ENCODE measurements at places on chromosomes 2 and 18. TPM values are rescaled to one million over a fixed set of nuclear protein-coding genes. Genes with fewer than 3 reads are reported as not detected.

GRCh38 chr2:75607988-75608683 lies 38.4 kb upstream of the MRPL19 start:
- DNase-seq = no peak

The PRKAG3 gene
- not detected for total RNA-seq

DNA sequence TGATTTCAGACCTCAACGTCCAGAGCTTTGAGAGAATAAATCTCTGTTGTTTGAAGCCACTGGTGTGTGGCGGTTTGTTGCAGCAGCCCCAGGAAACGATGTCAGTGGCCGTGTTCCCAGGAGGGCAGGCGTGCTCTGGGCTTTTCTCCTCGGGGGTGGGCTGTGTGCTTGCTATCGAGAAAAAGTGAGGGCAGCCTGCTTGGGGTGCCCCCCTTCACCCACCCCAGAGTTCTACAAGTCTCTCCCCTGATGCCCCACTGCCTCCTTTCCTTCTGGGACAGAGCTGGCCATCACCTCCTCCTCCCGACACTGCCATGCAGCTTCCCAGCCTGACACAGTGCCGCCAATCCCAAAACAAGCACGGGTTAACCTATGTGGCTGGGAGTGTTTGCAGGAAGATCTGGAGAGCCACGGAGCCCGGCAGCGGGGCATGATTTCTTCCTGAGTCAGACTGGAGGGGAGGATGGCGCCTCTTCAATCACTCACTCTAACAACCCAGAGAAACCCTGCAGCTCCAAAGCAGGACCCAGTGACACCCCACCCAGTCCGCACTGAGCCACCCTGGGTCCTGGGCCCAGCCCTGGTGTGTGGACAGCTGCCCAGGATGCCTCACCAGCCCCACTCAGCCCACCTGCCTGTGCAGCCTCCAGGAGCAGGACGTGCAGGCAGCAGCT lies 213.7 kb upstream of the RAB6C start:
- no peak for DNase-seq

The BCL11A gene
- 128 TPM for total RNA-seq

- DNase-seq = no peak
Measured at GRCh38 chr2:104865096-104865470, 11.2 kb downstream of the POU3F3 start.

DNA sequence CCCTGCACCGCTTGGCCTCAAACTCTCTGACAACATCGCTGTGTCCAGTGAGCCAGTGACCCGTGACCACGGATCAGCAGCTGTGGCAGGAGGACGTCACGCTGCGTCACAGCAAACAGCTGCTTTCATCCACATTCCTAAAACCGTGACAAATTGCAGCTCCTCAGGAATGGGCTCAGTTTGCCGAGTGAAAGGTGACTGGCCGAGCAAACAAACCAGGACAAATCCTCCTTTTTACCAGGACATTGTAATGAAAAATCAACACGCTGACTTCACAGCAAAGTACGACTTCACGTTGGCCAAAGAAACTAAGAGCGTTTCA lies 57.6 kb downstream of the PXDN start:
- no peak for DNase-seq

- no peak for DNase-seq
Measured at GRCh38 chr18:7678389-7678788, 111.3 kb downstream of the PTPRM start.

- DNase-seq = no peak
Measured at GRCh38 chr2:171880774-171881173, 13.3 kb downstream of the SLC25A12 start.

The SLC9A2 gene
- 2.0 TPM for total RNA-seq

GRCh38 chr2:85838181-85838580 lies 50.6 kb downstream of the ST3GAL5 start:
- DNase-seq = no peak

DNA sequence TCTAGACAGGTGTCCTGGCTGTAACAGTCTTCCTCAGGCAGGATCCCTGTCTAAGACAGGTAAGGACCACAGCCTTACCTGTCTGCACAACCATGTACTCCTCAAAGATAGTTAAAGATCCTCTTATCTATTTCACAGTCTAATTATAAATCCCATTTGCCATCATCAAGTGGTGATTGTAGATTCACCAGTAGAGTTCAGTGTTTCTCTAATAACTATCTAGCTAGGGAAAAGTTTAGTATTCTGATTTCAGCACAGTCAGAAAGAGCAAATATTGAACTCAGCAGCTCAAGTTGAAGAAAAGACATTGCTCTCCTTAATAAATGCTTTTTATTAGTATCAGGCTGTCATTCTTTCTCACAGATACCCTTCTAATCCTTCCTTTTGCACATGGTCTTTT lies 1305.5 kb upstream of the NXPH2 start:
- no peak for DNase-seq

DNA sequence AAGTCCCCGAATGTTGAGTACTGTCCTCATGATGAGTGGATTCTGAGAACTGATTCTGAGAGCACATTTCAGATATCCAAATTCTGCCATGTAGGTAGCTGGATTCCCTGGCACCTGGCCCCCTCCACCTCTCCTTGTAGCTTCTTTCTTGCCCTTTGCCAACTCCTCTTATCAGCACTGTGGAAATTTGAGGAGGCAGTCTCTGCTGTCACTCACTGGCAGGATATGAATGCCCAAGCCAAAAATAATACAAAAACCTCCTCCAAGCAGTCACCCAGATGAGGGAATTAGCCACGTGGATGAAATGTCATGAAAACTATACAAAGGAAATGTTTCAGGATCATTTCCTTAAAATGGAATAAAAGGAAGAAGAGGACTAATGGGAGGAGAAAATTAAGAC lies 276.8 kb downstream of the SETBP1 start:
- no peak for DNase-seq

The PAIP2B gene
- total RNA-seq = 19.0 TPM

The MYL1 gene
- 3.3 TPM for total RNA-seq

DNA sequence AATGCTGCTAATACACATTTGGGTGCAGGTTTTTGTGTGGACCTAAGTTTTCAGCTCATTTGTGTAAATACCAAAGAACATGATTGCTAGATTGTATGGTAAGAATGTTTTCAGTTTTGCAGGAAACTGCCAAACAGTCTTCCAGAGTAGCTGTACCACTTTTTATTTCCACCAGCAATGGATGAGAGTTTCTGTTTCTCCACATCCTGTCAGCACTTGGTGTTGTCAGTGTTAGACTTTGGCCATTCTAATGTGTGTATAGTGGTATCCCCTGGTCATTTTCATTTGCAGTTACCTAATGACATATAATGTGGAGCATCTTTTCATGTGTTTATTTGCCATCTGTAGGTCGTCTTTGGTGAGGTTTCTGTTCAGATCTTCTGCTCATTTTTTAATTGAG lies 336.4 kb downstream of the GBX2 start:
- no peak for DNase-seq

The BOLL gene
- not detected for total RNA-seq

DNA sequence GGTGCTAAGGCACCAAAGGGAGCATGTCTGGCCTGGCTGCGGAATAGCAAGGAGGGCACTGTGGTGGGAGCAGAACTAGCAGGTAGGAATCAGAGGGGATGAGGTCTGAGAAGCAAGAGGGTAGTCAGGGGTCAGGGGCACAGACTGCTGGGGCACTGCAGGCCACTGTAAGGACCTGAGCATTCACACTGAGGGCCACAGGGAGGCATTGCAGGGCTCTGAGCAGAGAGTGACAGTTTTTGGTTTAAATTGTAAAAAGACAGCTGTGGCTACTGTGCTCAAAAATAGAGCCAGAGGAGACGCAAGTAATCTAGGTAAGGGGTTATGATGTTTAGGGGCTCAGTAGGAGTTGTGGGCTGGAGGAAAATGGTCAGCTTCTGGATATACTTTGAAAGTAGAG lies 41.5 kb downstream of the ARHGAP25 start:
- no peak for DNase-seq

The MEIS1 gene
- 20.7 TPM for total RNA-seq

The ATOH8 gene
- total RNA-seq = 3.0 TPM

DNA sequence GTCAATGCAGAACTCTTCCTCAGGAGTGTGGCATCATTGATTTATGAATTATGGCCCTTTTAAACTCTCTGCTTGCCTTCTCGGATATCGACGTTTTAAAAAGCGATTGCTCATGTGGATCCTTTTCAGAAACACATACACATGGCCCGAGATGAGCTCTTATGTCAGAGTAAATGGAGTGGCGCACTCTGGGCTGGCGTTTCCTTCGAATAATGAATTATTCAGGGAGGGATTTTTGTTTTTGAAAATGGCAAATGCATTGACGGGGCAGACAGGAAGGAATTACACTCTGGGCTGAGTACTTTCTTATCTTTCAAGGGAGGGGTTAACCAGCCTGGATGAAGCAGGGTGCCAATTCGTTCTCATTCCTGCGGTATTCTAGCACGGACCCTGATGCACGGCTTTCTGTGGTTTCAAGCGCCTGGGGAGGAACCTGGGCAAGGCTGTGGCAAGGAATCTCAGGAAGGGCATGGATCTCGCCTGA lies 142.7 kb downstream of the PRKCE start:
- DNase-seq = no peak

The CHRND gene
- total RNA-seq = not detected

DNA sequence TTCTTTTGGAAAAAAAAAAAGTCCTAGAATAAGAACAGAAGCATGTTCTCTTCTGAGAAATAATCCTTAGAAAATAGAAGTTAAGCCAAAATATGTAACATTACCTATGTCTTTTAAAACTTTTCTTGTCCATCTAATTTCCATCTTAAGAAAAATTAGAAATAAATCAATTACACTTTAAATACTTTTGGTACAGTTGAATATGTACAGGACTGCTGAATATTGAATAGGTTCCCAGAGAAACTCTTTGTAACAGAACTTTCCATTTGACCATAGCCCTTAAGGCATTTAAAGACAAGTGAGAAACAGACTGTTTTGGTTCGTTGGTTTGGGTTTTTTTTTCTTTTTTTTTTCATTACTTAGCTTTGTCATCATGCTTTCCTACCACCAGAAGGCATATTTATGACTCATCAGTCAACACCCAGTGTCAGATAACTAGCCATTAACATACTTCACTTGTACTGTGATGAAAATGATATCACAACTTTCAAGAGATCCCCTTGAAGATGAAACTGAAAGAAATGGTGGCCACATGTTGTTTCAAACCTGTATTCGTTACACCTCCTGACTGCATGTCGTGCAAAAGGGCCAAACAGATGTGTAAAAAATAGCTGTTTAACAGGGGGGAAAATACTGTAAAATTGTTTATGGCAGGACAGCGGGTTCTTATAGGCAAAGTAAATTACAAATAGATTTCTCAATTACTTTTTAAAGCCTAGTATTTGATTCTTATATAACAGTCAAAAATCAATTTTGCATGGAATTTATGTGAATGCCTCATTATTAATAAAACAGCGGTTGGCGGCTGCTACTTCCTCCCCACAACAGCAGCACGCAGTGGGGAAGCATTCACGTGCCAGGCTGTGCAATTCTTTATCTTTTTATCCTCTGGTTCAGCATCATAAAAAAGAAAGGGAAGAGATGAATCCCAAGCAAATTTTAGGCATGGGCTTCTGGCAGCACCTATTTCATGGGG lies 280.7 kb upstream of the HNRNPA3 start:
- DNase-seq = no peak

DNA sequence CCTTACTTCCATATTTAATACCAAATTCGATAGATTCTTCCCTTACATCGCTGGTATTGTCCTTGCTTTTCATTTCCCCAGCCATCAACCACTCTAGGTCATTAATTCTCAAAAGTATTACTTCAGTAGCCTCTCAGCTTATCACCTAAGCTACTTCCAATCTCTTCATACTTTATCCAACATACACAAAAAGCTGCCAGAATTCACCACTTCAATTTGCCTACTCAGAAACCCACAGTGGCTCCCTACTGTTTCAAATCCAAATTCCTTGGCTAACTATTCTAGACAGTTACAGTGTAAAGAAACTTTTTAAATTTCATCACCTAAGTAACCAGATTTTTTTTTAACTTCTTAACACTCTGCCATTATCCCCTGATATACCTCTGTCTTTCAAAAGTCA lies 4.7 kb downstream of the SLC25A12 start:
- DNase-seq = no peak

GRCh38 chr2:97936199-97936598 lies 59.5 kb downstream of the TMEM131 start:
- no peak for DNase-seq

The ACMSD gene
- total RNA-seq = not detected

GRCh38 chr18:68394705-68395104 lies 320.2 kb downstream of the TMX3 start:
- no peak for DNase-seq

DNA sequence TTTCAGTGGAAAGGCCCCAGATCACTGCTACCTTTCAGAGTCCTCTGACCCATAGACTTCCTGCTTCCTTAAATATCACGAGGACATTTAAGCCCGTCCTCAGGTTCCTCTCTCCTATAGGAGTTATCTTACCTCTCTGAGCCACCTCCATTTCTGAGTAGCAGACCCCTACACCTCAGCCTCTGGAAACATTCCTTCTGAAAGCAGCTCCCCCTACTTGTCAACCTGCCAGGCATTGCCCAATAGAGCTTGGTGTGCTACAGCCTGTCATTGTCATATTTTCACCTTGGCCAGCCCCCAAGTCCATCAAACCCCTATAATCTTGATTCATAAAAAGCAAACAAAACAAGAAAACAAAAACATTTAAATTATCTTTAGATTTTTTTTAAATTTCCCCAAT lies 717.9 kb upstream of the SLC8A1 start:
- no peak for DNase-seq

The GPAT2 gene
- total RNA-seq = 1.6 TPM

The CCT4 gene
- total RNA-seq = 204 TPM

All from occipital lobe (tissue), 3 donors.